Body of pancreas (tissue), 4 donors: ENCODE measurements at places on chromosomes 5 and 9. TPM values are rescaled to one million over a fixed set of nuclear protein-coding genes. Genes with fewer than 3 reads are reported as not detected.

IL9 gene
- not detected for total RNA-seq

TRIM36 gene
- 3.0 TPM for total RNA-seq

DNAH5 gene
- total RNA-seq, result 2.6 TPM

CCNI2 gene
- total RNA-seq, result 1.6 TPM

PCDHA13 gene
- 2.3 TPM for total RNA-seq

SLC46A2 gene
- 0.78 TPM for total RNA-seq

PCDHA10 gene
- 6.6 TPM for total RNA-seq

GFI1B gene
- not detected for total RNA-seq

GRCh38 chr9:87327575-87328125 lies 170.0 kb upstream of the DAPK1 start:
- H3K4me3 ChIP-seq, result no peak overlapping the region
- H3K36me3 ChIP-seq, result no peaks in the 10 kb centered on the region
- no peak for DNase-seq
- no peaks in the 10 kb centered on the region for H3K27me3 ChIP-seq

DNA sequence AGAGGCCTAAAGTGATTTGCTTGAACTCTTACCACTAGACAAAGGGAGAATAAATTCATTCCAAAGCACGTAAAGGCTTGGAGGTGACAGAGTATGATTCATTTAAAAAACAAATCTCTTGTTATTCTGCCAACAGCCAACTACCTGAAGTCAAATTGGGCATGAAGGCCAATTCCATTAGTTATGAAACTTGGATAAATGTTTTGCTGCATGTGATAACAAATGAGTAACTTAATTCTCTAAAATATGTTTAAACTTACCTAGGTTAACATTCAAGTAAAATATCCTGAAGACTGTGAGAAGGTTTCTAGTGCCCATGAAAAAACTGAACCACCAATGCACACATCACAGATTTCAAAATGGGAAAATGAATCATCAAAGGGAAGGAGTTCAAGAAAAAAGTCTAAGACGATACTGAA lies 120.1 kb upstream of the TSLP start:
- DNase-seq, result no peak
- H3K27me3 ChIP-seq, result no peaks in the 10 kb centered on the region
- H3K27ac ChIP-seq, result no peak overlapping the region
- H3K4me1 ChIP-seq, result no peaks in the 10 kb centered on the region

DNA sequence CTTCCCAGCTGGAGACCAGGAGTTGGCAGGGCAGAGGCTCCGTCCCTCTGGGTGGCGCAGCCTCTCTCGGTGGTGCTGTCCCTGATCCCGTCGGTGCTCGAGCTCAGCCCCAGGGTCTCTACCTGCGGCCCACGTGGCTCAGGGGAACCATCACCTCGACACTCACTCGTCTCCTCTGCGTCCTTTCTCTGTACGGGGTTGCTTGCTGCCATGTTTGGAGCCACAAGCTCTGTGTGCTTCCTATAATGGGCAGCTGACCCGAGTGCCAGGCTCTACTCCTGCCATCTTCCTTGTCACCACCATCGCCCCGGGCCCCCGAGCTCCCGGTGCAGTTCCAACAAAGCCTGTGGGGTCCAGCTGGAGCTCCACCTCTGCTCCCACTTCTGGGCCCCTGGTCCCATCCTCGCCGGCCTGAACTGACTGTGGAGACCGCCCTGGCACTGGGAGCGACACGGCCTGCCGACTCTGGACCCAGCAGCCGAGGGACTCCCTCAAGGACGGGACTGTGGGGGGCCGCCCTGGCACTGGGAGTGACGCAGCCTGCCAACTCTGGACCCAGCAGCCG lies 5.0 kb downstream of the FBXW5 start:
- peaks cover 16% of the 10 kb centered on the region for H3K4me1 ChIP-seq
- DNase-seq, result no peak
- peaks cover 20% of the 10 kb centered on the region for H3K36me3 ChIP-seq

GRCh38 chr5:176682016-176682531 lies 34.8 kb downstream of the TSPAN17 start:
- H3K4me3 ChIP-seq, result no peak overlapping the region
- no peak overlapping the region for H3K27ac ChIP-seq
- DNase-seq, result no peak
- no peaks in the 10 kb centered on the region for H3K4me1 ChIP-seq
- no peaks in the 10 kb centered on the region for H3K27me3 ChIP-seq

DNA sequence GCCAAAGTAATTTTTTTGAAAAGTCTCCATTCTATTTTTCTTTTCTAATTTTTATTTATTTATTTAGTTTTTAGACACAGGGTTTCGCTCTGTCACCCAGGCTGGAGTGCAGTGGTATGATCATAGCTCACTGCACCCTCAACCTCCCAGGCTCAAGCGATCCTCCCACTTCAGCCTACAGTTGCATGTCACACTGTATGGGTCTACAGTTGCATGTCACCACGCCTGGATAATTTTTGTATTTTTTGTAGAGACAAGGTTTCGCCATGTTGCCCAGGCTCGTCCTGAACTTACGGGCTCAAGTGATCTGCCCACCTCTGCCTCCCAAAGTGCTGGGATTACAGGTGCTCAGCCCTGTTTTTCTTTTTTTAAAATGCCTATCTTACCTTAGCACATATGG lies 10.7 kb downstream of the FANCC start:
- H3K36me3 ChIP-seq, result no peaks in the 10 kb centered on the region
- H3K27ac ChIP-seq, result no peak overlapping the region
- no peak overlapping the region for H3K4me3 ChIP-seq
- peaks cover 10% of the 10 kb centered on the region for H3K4me1 ChIP-seq
- H3K27me3 ChIP-seq, result no peaks in the 10 kb centered on the region

GRCh38 chr5:78519198-78519941 lies 129.2 kb downstream of the LHFPL2 start:
- DNase-seq, result no peak
- H3K27ac ChIP-seq, result peak overlapping the region; percentile 73
- no peak overlapping the region for H3K4me3 ChIP-seq
- no peaks in the 10 kb centered on the region for H3K27me3 ChIP-seq
- no peaks in the 10 kb centered on the region for H3K36me3 ChIP-seq
- peaks cover 15% of the 10 kb centered on the region for H3K4me1 ChIP-seq

DNA sequence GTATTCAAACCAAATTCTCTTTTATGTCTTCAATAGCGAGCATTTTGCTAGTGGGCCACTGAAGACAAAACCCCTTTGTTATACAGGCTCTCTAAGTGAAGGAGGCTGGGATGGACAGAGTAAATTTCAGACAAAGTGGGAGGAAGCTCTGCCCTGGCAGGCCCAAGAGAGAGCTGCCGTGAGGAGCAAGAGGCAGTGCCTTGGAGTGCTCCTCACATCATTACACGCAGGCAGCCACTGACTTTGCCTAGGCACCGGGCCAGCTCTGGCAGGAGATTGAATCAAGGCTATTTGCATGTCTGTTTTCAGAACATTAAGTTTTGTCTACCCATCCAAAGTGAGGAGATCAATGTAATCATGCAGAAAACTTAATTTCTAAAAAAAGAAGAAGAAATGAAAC lies 167.7 kb downstream of the CCDC192 start:
- DNase-seq, result peak; percentile 47
- peaks cover 6% of the 10 kb centered on the region for H3K4me1 ChIP-seq
- H3K36me3 ChIP-seq, result no peaks in the 10 kb centered on the region
- H3K27ac ChIP-seq, result no peak overlapping the region

DNA sequence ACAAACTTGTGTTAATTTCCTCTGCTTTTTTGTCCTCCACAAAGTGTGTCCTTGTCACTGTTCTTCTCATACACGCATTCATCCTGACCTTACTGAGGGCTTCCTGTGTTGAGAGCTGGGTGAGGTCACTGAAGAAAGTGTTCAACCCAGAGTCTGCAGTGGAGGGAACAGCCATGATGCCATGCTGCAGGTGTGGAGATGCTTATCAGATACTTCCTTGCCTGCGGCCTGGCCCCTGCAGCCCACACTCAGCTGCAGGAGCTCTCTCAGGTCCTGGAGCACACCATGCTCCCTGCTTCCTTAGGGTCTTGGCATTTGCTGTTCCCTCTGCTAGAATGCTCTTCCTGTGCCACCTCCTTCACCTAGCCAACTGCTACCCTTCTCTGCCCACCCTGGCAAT lies 108.1 kb upstream of the SPRY4 start:
- H3K27me3 ChIP-seq, result no peaks in the 10 kb centered on the region
- no peaks in the 10 kb centered on the region for H3K36me3 ChIP-seq
- H3K4me1 ChIP-seq, result no peaks in the 10 kb centered on the region
- H3K4me3 ChIP-seq, result no peak overlapping the region

GRCh38 chr5:111998871-111999270 lies 241.9 kb upstream of the NREP start:
- H3K36me3 ChIP-seq, result no peaks in the 10 kb centered on the region
- H3K27me3 ChIP-seq, result no peaks in the 10 kb centered on the region
- no peaks in the 10 kb centered on the region for H3K4me1 ChIP-seq
- H3K4me3 ChIP-seq, result no peak overlapping the region

GRCh38 chr5:43192558-43193180 lies 644 bp downstream of the NIM1K start:
- H3K27ac ChIP-seq, result no peak overlapping the region
- H3K4me1 ChIP-seq, result peaks cover 29% of the 10 kb centered on the region
- peak; percentile 13 for DNase-seq
- H3K36me3 ChIP-seq, result no peaks in the 10 kb centered on the region
- no peaks in the 10 kb centered on the region for H3K27me3 ChIP-seq

GRCh38 chr5:74576941-74577456 lies 63.5 kb downstream of the ENC1 start:
- H3K27me3 ChIP-seq, result no peaks in the 10 kb centered on the region
- DNase-seq, result no peak
- H3K27ac ChIP-seq, result no peak overlapping the region
- H3K4me3 ChIP-seq, result no peak overlapping the region
- no peaks in the 10 kb centered on the region for H3K36me3 ChIP-seq

GRCh38 chr9:109872901-109873300 lies 92.9 kb downstream of the PALM2AKAP2 start:
- no peaks in the 10 kb centered on the region for H3K36me3 ChIP-seq
- no peak overlapping the region for H3K27ac ChIP-seq
- H3K27me3 ChIP-seq, result no peaks in the 10 kb centered on the region
- H3K4me1 ChIP-seq, result no peaks in the 10 kb centered on the region
- no peak overlapping the region for H3K4me3 ChIP-seq

GRCh38 chr5:148425808-148426207 lies 42.0 kb downstream of the FBXO38 start:
- H3K4me1 ChIP-seq, result no peaks in the 10 kb centered on the region
- no peak overlapping the region for H3K27ac ChIP-seq
- H3K27me3 ChIP-seq, result no peaks in the 10 kb centered on the region
- peaks cover 10% of the 10 kb centered on the region for H3K36me3 ChIP-seq
- no peak overlapping the region for H3K4me3 ChIP-seq

GRCh38 chr5:109034306-109034705 lies 286.6 kb downstream of the FER start:
- no peak overlapping the region for H3K4me3 ChIP-seq
- H3K27me3 ChIP-seq, result no peaks in the 10 kb centered on the region
- DNase-seq, result no peak
- H3K4me1 ChIP-seq, result no peaks in the 10 kb centered on the region

DNA sequence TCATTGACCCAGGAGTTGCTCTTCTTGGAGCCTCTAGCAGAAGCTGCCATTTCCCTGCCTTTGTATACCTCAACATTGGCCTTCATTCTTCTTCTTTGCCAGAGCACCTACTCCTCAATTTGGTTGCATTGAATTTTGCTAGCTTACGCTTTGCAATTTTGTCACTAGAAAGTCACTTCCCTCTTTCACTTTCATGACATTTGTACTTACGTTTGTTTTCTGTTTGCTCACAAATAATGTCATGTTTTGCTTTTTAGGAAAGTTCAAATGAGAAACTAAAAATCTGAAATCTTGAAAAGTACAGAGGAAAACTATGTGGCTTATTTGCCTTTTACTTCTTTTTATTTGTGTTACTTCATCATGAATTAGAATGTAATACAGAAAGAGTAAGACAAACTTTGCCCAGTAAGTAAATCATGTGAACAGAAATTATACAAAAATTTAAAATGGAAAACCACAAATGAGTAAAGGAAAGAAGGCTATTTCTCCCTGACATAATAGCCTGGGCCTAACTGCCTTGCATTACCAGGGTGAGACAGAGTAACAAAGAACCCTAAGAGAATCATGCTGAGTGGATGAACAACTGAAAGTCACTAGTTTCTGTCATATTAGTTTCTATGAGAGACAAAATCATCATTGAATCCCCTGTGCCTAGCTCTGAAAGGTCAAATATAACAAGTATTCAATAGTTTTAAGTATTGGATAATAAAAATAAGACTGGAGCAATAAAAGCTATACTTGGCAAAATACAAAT lies 7.4 kb upstream of the IFNA1 start:
- no peak overlapping the region for H3K27ac ChIP-seq
- no peaks in the 10 kb centered on the region for H3K36me3 ChIP-seq
- DNase-seq, result no peak
- no peaks in the 10 kb centered on the region for H3K27me3 ChIP-seq

DNA sequence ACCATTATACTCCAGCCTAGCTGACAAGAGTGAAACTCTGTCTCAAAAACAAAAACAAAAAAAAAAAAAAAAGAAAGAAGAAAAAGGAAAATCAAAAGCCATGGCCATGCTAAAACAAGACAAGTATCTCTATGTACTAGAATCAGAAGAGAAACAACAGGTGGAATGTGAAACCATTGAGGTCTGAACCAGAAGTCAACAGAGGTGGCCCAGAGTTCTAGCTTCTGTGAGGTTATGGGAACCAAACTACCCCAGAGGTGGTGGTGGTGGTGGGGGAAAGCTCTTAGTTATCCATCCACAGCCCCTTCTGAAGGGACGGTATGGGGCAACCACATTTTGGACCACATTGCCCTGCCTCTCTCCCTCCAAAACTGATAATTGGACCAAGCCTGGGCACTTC lies 59.5 kb upstream of the ZNF366 start:
- H3K36me3 ChIP-seq, result no peaks in the 10 kb centered on the region
- DNase-seq, result no peak
- H3K4me1 ChIP-seq, result no peaks in the 10 kb centered on the region
- H3K27me3 ChIP-seq, result no peaks in the 10 kb centered on the region
